ENCODE measurements at places on chromosomes 6 and 20. TPM values are rescaled to one million over a fixed set of nuclear protein-coding genes. Genes with fewer than 3 reads are reported as not detected.

DNA sequence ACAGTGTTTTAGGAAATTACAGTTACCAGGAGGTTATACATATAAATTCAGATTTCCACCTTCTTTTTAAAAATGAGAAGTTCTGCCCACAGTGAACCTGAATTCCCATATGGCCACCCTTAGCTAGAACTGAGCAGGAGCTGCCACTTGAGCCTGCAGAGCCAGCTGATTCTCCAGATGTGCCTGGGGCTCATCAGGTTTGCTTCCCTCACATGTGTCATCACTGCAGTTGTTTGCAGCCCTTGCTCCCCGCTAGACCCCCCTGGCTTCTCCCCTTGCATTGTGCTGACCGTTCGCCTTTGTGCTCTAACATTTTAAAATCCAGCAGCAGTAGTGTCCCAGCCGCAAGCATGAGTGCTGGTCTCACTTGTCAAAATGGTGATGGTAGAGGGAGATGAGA lies 131.1 kb downstream of the UTRN start:
- DNase-seq: no peak

DNA sequence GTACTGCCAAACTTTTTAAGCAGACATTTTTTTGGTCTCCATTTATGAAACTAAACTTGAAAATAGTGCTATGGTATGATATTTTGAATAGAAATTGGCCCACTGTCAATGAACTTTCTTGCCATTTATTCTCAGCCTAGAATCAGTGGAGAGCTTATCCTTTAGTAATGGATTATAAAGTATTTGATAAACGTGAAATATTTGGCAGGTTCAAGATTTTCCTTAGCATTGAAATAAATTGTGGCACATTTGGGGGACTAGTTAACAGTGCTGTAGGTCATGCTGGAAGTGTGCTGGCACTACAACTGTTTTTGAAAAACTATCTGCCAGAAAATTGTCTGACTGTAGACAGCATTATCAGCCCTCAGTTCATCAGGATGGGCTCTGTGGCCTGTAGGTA lies 2.1 kb downstream of the PRSS35 start:
- DNase-seq: no peak

DNA sequence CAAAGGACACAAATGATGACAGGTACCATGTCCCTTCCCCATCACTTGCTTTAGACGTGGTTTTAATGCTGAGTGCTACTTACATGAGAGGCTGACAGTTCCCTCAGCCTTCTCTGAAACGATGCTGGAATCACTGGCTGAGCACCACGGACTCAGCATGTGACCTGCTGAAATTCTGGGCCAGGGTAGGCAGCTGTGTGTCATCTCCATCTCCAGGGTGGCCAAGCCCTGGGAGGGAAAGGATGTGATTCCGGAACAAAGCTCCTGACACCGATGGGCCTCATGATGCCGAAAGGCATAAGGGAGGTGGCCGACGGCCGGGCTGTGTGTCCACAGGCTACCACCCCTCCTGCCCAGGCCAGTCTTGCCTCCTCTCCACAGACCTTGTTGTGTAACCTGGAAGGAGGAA lies 184.3 kb upstream of the CST7 start:
- DNase-seq: no peak

GRCh38 chr20:46305331-46305972 lies 2.8 kb downstream of the CDH22 start:
- DNase-seq: no peak

DNA sequence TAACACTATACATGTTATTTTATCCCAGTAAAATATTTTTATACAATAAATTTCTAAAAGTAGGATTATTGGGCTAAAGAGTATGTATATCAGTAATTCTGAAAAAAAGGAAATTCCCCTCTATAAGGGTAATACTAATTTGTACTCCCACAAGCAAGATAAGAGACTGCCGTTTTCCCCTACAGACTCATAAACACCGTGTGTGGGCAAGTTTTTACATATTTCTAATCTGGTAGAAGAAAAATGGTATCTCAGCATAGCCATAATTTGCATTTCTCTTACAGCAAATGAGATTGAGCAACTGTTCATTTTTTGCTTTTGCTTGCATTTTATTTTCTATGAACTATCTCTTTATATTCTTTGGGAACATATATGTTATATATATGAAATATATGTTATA lies 26.0 kb upstream of the MYMX start:
- no peak for DNase-seq

- no peak for DNase-seq
These were observed 59.2 kb downstream of the SYNJ2 start for GRCh38 chr6:158040804-158041347.

GRCh38 chr6:156993713-156994112 lies 216.5 kb downstream of the ARID1B start:
- no peak for DNase-seq

Gene FBXO9
- 26.7 TPM for total RNA-seq

Gene DOK5
- total RNA-seq: 3.1 TPM
